Stimulated activated CD4-positive, alpha-beta T cell treated with anti-CD3 and anti-CD28 coated beads, TNF-alpha, amount 100 ng/mL, for 1 hour (primary cell): ENCODE measurements at places on chromosomes 11 and 22.
A peak's percentile ranks its signal among the peaks of the same experiment; 100 is the strongest.

DNA sequence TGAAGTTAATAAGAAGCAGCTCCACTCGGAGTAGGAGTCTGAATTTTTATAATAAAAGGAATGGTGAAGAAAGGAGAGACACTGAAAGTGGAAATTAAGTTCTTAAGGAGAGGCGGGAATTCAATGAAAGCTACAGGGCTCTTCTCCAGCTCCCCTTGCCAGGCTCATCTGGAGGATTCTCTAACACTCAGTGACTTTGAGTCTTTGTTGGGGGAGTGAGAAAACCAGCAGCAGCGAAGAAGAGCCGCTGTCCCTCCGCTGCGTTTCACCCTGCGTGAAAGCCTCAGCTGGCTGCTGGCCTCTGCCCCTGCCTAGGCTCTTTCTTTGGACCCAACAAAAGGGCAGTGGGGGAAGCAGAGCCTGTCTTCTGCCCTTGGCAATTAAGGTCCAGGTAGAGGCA lies 113.0 kb downstream of the NTM start:
- no peak for DNase-seq

GRCh38 chr11:27414644-27415043 lies 51.6 kb upstream of the CCDC34 start:
- no peak for DNase-seq

DNA sequence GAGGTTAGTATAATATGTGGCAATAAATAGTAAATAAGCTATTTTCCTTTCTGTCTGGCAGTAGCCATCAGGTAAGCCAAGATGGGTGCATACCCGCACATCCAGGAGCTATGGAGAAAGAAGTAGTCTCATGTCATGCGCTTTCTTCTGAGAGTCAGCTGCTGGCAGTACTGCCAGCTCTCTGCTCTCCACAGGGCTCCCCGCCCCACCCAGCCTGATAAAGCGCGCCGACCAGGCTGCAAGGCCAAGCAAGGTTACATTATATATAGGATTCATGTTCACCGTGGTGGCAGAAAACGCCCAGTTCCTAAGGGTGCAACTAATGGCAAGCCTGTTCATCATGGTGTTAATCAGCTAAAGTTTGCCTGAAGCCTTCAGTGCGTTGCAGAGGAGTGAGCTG lies 126.2 kb downstream of the ATG16L2 start:
- no peak for DNase-seq

DNA sequence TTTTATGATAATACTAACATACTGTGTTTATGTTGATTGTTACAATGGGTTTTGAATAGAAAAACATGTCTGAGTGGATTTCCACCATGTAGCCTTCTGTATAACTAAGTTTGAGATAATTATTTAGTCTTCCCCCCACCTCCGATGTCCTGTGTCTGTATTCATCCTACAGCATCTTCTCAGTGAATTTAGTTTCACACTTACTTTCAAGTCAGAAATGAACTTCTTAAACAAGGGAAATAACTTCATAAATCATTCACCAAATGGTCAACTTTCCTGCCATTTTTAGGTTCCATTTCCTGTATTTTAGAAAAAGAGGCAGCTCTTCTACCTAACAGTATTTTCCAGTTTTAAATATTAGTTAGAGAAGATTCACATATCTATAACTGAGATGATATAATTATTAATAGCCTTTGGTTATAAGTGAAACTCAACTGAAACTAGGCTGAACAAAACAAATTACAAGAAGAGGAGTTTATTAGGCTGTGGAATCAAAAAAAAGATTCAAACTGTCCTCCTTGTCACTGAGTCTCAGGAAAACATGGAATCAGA lies 3.5 kb downstream of the OR51B5 start:
- DNase-seq = no peak

DNA sequence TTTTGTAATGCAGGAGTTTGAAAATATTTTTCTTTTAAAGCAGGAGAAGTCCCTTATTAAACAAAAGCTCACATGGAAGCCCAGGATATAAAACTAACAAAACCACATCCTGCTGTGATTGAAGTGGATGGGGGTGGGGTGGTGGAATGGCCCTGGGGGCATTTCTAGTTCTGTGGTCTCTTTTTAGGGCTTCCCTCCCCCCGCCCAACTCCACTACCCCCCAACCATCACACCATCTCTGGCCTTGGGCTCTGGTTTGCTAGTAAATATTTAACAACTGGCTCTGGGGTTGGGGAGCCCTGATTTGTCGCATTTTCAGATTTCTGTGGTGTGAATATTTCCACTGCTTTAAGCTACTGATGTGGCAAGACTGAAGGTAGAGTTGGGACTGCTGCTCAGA lies 279.6 kb upstream of the PLET1 start:
- no peak for DNase-seq

- no peak for DNase-seq
Measured at GRCh38 chr22:37330200-37331033, 48.1 kb downstream of the CYTH4 start.

- DNase-seq = no peak
Measured at GRCh38 chr11:49208006-49208721, at the start of gene FOLH1. TSS of gene FOLH1 (minus strand) at chr11:49208602. CDS start at chr11:49208409, 193 bp downstream.

DNA sequence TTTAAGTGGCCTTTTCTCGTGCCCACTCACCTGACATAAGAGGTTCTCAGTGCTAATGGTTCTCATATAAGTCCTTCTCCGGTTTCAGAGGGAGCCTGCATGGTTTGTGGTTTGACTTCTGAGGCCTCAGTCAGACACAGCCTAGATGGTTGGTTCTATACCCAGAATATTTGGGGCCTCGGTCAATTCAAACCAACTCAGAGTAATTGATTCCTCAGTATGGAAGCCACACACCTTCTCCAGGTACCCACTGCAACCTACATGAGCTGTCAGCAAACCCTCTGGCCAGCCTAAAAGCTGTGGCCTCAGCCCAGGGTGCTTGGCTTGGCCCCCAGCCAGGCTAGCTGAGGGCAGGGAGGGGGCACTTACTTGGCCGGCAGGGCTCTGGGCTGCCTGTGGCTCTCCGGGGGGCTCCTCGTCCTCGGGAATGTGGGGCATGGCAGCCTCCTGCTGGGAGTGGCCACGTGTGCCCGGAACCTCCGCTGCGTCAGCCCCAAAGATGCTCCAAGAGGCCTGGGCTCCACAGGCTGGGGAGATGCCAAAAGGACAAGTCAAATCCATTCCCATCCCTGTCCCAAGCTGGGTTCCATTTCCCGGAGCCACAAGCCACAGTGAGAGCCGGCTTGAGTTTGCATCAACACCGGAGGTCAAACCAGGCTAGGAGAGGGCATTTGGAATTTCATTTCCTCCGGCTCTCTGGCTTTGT lies 41.7 kb downstream of the IRAG1 start:
- DNase-seq = no peak

DNA sequence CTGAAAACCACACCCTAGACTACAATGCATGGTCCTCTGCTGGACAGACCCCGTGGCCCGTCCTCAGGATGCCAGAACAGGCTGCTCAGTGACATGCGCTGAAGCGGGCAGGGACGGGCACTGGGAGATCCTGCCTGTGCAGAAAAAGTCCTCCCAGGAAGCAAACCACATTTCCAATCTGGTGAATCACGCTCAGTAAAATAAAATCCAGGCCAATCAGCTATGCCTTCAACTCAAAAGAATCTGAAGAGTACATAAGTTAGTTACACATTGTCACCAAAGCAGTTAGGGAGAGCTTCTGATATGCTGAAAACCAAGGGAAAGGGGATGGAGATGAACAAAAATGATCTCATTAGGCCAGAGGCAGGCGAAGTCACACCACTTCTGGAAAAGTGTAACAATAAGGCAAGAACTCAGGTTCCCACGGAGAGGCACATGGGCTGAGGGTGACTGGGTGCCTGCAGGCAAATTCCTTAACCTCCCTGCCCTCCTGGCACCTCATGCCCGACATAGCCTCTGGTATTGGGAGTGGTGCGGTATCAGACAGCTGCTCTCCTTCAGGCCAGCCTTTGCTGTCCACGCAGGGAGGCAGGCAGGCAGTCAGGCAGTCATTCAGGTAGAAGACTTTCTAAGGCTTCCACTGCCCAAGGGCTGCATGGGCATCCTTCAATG lies 66.4 kb downstream of the APOL5 start:
- no peak for DNase-seq

- DNase-seq = no peak
Measured at GRCh38 chr11:15920856-15921629, 435.3 kb downstream of the SOX6 start.

DNA sequence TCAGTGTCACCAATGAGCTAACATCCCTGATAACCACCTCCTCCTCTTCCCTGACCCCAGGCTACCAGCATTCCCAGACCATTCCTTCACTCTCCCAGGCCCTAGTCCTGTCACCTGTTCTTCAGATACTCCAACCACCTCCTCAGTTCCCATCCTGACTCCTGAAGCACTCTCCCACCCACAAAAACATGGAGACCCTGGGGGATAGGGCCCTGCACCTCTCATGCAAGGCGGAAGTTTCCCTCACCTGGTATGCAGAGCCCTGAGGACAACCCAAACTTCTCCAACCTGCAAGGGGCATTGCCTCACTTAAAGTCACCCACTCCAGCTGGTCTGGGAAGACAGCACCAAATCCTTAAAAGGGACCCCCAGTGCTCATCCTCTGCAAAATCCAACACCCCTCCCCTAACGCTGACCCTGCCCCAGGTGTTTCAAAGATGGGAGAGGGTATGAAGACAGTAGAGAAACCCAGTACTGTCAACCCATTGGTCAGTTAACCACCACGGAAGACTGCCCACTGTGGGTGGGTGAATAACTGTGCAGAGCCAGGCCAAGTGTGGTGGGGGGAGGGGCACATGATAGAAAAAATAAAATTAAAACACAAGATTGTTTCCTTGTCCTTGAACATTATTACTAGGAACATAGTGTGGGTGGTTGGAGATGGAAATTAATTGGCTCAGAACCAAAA lies 1.4 kb downstream of the TNKS1BP1 start:
- no peak for DNase-seq

GRCh38 chr11:40190294-40190693 lies 1269.2 kb downstream of the LRRC4C start:
- DNase-seq = no peak

DNA sequence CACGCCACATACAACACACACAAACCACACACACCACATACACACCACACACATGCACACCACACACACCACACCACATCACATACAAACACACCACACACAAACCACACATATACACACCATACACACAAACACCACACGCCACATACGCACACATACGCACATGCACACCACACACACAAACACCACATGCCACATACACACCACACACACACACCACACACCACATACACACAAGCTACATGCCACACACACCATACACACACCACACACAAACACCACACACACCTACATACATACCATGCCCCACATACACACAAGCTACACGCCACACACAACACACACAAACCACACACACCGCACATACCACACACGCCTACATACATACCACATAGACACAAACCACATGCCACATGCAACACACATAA lies 15.7 kb upstream of the TH start:
- DNase-seq = no peak

- DNase-seq = no peak
Measured at GRCh38 chr11:29628609-29629008, 388.2 kb downstream of the KCNA4 start.

DNA sequence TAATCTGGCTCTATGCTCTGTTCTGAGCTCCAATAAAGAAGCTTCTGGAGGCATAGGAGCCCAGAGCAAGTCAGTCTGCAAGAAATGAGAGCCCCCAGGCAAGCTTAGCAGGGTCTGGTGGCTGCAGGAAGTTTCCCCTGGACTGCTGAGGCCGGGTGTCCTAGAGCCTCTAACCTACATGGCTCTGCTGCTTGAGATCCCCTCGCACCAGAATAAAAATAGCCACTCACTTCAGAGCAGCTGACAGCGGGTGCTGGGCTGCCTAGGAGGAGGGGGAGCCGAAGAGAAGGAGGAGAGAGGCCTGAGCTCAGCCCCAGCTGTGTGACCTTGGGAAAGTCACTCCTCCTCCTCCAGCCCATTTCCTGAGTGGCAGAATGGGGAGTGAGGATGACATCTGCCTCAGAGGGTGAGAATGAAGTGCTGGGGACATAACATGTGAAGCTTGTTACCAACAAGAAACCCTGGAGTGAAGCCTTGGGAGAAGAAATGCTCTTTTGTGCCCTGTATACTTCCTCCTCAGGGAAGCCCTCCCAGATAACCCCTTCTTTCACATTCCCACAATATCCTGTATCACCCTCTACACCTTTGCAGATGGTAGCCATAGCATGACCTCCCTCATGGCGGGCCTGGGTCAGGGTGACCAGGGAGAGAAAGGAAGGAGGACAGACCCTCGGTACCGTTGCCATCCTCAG lies 3.6 kb upstream of the INPP5J start:
- DNase-seq = no peak

- no peak for DNase-seq
Measured at GRCh38 chr11:14449302-14449714, 50.3 kb downstream of the COPB1 start.

GRCh38 chr11:22922672-22923071 lies 62.4 kb upstream of the CCDC179 start:
- DNase-seq = no peak

GRCh38 chr11:108975641-108976071 lies 310.8 kb downstream of the DDX10 start:
- no peak for DNase-seq

- peak; percentile 21 for DNase-seq
Measured at GRCh38 chr11:122628810-122629555, 26.5 kb upstream of the UBASH3B start.

- DNase-seq = no peak
Measured at GRCh38 chr11:1235306-1235900, 12.5 kb downstream of the MUC5B start.

DNA sequence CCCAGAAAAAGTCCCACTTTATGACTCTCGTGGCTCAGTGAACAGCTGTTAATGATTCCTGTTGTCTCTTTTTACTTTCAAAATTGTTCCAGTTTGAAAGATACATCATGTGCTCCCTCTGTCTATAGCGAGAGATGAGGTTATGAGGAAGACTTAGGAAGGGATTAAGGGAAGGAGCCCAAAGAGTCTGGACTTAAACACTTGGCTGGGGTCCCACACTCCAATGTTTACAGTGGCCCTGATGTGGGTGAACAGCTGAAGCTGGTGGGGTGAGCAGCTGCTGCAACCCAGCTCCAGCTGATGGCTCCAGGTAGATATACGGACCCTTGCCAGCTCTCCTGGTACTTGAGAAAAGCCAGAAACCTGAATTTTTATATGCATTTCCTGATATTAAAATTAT lies 84.5 kb upstream of the PLET1 start:
- DNase-seq = no peak

DNA sequence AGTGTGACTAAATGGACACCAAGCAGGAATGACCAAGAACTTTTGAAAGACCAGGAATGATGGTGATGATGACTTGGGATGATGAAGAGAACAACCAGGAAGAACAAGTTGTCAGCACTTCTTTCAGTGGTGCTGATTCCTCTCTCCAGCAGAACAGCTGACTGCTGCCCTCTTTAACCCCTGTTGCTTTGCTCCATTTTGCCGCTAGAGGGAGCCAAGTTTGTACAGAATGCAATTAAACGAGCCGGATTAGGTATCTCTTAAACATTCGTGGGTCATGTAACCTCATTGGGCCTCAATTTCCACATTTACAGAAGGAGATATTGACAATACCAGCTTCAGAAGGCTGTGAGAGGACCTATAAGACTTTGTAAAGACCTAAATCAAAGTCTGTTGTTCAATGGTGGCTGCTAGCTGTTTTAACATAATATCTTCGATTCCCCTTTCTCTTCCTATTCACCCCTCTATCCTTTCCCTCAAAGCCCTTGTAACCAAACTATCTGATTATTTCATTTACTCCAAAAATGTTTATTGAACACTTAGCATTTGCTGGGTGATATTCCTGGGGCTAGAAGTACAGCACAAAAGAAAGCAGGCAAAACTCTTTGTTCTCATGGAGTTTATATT lies 1.9 kb downstream of the OR4S1 start:
- peak; percentile 14 for DNase-seq

- no peak for DNase-seq
Measured at GRCh38 chr11:111372538-111372937, 6.5 kb downstream of the POU2AF1 start.
